Hair follicle dermal papilla cell (primary cell): ENCODE measurements at places on chromosomes 5 and 9. TPM values are rescaled to one million over a fixed set of nuclear protein-coding genes. Genes with fewer than 3 reads are reported as not detected.

PDE6A gene
- total RNA-seq: not detected in 2 replicates

DDX31 gene
- total RNA-seq: 17.2 and 18.0 TPM in 2 replicates

TMC1 gene
- 0.85 and 1.5 TPM in 2 replicates for total RNA-seq

IL33 gene
- 0.12 TPM in 1 of 2 replicates, not detected in the other for total RNA-seq

HAND1 gene
- total RNA-seq: 0.12 TPM in 1 of 2 replicates, not detected in the other

TPPP gene
- under 0.01 and 0.12 TPM in 2 replicates for total RNA-seq
